ENCODE measurements at places on chromosomes 1 and 21. TPM values are rescaled to one million over a fixed set of nuclear protein-coding genes. Genes with fewer than 3 reads are reported as not detected.

GRCh38 chr21:36260030-36260787, 59.8 kb upstream of the MORC3 start:
- DNase-seq: no peak

- no peak for DNase-seq
These were observed 188.5 kb upstream of the OLFM3 start for GRCh38 chr1:102185260-102185659.

DNA sequence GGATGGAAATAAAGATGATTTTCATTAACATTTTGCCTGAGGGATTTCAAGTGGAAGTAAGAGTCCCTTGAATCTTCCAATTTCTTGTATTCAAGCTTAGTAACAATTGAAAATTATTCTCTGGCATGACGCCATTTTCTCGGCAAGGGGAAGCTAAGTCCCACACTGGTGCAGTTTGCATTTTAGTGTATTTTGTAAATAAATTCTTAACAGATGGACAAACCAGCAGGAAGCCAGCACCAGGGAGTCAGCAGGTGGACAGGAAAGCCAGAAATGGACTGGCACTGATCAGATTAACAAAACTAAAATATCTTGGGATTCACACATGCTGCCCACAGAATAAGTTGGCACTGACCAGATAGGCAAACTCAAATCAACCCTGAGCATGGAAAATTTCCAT, 311.3 kb downstream of the LRRIQ3 start:
- no peak for DNase-seq

- DNase-seq: no peak
These were observed 60.7 kb upstream of the ITPKB start for GRCh38 chr1:226799634-226800281.

DNA sequence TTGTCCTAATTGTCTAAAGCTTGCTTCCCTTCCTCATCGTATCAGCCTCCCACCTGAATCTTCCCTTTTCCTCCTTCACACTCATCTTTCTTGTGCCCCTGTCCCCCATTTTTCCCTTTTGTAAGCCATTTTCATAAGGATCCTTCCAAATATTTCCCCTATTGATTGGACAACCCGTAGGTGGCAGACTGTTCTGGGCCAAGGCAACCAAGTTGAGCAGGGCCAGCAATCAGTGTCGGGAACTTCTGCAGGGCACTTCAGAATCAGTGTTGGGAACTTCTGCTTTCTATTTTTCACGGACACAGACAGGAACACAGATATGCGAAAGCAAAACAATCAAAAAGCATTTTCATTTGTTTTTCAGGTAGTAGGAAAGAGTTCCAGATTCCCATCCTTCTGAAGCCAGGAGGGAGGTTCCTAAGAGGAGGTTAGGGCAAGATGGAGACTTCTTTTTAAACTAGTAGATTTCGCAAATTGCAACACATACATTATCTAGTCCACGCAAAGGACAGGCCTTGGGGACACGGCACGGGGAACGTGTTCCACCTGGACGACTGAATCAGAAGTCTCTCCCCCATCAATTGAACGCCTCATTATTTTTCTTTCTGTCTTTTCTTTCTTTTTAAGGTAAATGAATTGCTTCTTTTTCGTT, 691 bp upstream of the MPZL1 start:
- no peak for DNase-seq

GRCh38 chr1:30028939-30029338, 694.4 kb downstream of the MATN1 start:
- DNase-seq: no peak

The MFSD2A gene
- 0.22 TPM for total RNA-seq
